ENCODE measurements at places on chromosomes 4 and X. TPM values are rescaled to one million over a fixed set of nuclear protein-coding genes. Genes with fewer than 3 reads are reported as not detected.

GRCh38 chrX:13365161-13365560 lies 45.3 kb upstream of the ATXN3L start:
- no peak overlapping the region for H3K27ac ChIP-seq
- no peaks in the 10 kb centered on the region for H3K27me3 ChIP-seq
- no peaks in the 10 kb centered on the region for H3K4me1 ChIP-seq
- DNase-seq, result no peak

- H3K27me3 ChIP-seq, result no peaks in the 10 kb centered on the region
- no peak overlapping the region for H3K4me3 ChIP-seq
- H3K36me3 ChIP-seq, result no peaks in the 10 kb centered on the region
- H3K4me1 ChIP-seq, result no peaks in the 10 kb centered on the region
Measured at GRCh38 chr4:40763228-40763716, 13.5 kb downstream of the NSUN7 start.

GRCh38 chr4:120877021-120877420 lies 45.5 kb downstream of the PRDM5 start:
- no peaks in the 10 kb centered on the region for H3K27me3 ChIP-seq
- no peak overlapping the region for H3K27ac ChIP-seq
- no peak overlapping the region for H3K4me3 ChIP-seq
- no peaks in the 10 kb centered on the region for H3K36me3 ChIP-seq
- H3K4me1 ChIP-seq, result no peaks in the 10 kb centered on the region

- H3K4me3 ChIP-seq, result no peak overlapping the region
- no peaks in the 10 kb centered on the region for H3K36me3 ChIP-seq
- no peaks in the 10 kb centered on the region for H3K4me1 ChIP-seq
- DNase-seq, result no peak
- no peaks in the 10 kb centered on the region for H3K27me3 ChIP-seq
Measured at GRCh38 chrX:44816367-44816766, 27.5 kb upstream of the DUSP21 start.

GRCh38 chr4:180710628-180711337 lies 1532.4 kb upstream of the TENM3 start:
- no peaks in the 10 kb centered on the region for H3K4me1 ChIP-seq
- H3K27ac ChIP-seq, result no peak overlapping the region
- no peak for DNase-seq
- H3K4me3 ChIP-seq, result no peak overlapping the region
- H3K36me3 ChIP-seq, result no peaks in the 10 kb centered on the region

DNA sequence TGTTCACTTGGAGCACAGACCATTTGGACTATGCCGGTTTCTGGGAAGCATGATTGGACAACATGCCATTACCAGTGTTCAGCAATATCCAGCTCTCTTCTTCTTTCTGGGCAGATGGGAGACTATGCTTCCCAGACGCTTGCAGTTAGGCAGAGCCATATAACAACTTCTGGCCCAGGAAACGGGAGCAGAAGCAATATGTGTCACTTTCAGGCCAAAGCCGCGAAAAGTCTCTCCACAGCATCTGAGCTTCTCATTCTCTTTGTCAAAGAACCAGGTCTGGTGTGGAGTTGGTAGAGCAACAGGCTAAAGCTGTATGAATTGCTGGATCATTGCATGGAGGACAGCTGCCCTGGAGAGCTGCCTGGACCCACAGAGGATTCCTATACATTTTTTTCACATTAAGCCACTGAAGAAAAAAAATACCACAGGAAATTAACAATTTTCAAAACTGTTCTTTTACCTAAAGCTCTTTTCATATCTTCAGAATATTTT lies 131.4 kb upstream of the FRG1 start:
- H3K36me3 ChIP-seq, result no peaks in the 10 kb centered on the region
- DNase-seq, result no peak
- H3K4me3 ChIP-seq, result no peak overlapping the region
- no peaks in the 10 kb centered on the region for H3K4me1 ChIP-seq

- no peak overlapping the region for H3K4me3 ChIP-seq
- H3K27me3 ChIP-seq, result no peaks in the 10 kb centered on the region
- DNase-seq, result no peak
Measured at GRCh38 chr4:87851953-87852352, 19.2 kb downstream of the MEPE start.

GRCh38 chr4:99723612-99724011 lies 66.0 kb upstream of the C4orf54 start:
- H3K27ac ChIP-seq, result peak overlapping the region; percentile 93
- H3K4me3 ChIP-seq, result peak overlapping the region; percentile 3
- peaks cover 56% of the 10 kb centered on the region for H3K4me1 ChIP-seq
- DNase-seq, result peak; percentile 68
- no peaks in the 10 kb centered on the region for H3K27me3 ChIP-seq

- H3K4me3 ChIP-seq, result no peak overlapping the region
- H3K36me3 ChIP-seq, result no peaks in the 10 kb centered on the region
- no peak overlapping the region for H3K27ac ChIP-seq
Measured at GRCh38 chr4:83177182-83177581, 62.7 kb upstream of the PLAC8 start.

- no peaks in the 10 kb centered on the region for H3K27me3 ChIP-seq
- H3K4me1 ChIP-seq, result peaks cover 8% of the 10 kb centered on the region
- H3K27ac ChIP-seq, result no peak overlapping the region
- DNase-seq, result no peak
- peaks cover 7% of the 10 kb centered on the region for H3K36me3 ChIP-seq
Measured at GRCh38 chrX:49921109-49921508, 1.3 kb upstream of the CLCN5 start.

GRCh38 chrX:5959286-5959685 lies 269.4 kb downstream of the NLGN4X start:
- DNase-seq, result no peak
- no peak overlapping the region for H3K27ac ChIP-seq
- no peaks in the 10 kb centered on the region for H3K4me1 ChIP-seq
- no peak overlapping the region for H3K4me3 ChIP-seq

DNA sequence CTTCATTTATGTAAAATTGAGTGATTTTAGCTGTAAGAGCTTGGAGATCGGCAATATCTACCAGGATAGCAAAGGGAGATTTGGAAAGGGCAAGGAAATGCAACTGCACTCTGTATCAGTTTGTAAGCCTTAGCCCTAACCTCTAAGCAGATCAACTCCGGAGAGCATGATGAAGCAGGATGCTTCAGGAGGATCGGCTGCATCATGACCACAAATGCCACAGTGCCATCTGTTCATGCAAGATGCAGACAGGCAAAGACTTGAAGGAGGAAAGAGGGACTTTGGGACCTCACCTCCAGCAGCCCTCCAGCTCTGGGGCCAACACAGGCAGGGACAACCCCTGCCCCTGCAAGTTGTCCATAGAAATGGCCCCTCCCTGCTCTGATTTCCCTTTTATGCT lies 377.6 kb upstream of the GATB start:
- no peaks in the 10 kb centered on the region for H3K4me1 ChIP-seq
- DNase-seq, result no peak
- H3K4me3 ChIP-seq, result no peak overlapping the region
- H3K27me3 ChIP-seq, result no peaks in the 10 kb centered on the region

GRCh38 chrX:136163689-136164088 lies 16.4 kb downstream of the FHL1 start:
- H3K36me3 ChIP-seq, result no peaks in the 10 kb centered on the region
- H3K27me3 ChIP-seq, result no peaks in the 10 kb centered on the region
- H3K4me3 ChIP-seq, result no peak overlapping the region
- DNase-seq, result no peak
- no peak overlapping the region for H3K27ac ChIP-seq

- peak overlapping the region; percentile 84 for H3K27ac ChIP-seq
- DNase-seq, result peak; percentile 97
- H3K4me1 ChIP-seq, result peaks cover 3% of the 10 kb centered on the region
- peak overlapping the region; percentile 81 for H3K4me3 ChIP-seq
- no peaks in the 10 kb centered on the region for H3K36me3 ChIP-seq
- H3K27me3 ChIP-seq, result no peaks in the 10 kb centered on the region
Measured at GRCh38 chrX:149938881-149939654, 777 bp upstream of the EOLA2 start.

- no peak overlapping the region for H3K27ac ChIP-seq
- no peak overlapping the region for H3K4me3 ChIP-seq
- H3K36me3 ChIP-seq, result no peaks in the 10 kb centered on the region
- no peaks in the 10 kb centered on the region for H3K27me3 ChIP-seq
- H3K4me1 ChIP-seq, result no peaks in the 10 kb centered on the region
- DNase-seq, result no peak
Measured at GRCh38 chr4:93384887-93385286, 443.7 kb upstream of the ATOH1 start.

DNA sequence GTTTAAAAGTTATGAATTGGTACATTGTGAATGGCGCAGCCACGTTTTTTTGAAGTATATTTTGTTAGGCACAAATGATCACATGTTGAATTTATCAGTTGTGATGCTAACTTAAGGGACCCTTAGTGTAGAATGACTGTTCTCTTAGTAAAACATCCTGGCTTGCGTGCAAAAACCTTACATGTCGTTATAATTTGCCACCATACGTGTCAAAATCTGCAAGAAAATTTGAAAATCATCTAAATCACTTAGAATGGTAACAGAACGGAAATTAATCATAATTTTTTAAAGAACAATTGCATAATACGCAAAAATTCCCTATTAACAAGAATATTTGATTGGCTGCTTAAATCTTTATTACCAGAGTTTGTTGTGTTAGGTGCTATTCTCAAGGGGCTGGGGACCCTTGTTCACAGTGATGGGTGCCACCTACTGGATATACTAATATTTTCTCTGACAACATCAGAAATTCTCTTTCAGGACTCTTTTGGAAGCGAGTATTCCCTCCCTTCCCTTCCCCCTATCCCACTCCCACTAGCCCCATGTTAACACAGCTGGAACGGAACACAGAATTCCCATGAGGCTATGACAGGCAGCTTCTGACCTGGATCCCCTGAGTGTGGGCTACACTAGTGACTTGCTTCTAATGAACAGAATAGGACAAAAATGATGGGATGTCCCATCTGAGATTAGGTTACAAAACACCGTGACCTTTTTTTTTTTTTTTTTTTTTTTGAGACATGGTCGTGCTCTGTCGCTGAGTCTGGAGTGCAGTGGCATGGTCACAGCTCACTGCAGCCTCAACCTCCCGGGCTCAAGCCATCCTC lies 71.8 kb downstream of the SUPT20HL2 start:
- no peaks in the 10 kb centered on the region for H3K4me1 ChIP-seq
- DNase-seq, result no peak
- no peak overlapping the region for H3K4me3 ChIP-seq
- no peaks in the 10 kb centered on the region for H3K36me3 ChIP-seq
- no peak overlapping the region for H3K27ac ChIP-seq
- H3K27me3 ChIP-seq, result no peaks in the 10 kb centered on the region

DNA sequence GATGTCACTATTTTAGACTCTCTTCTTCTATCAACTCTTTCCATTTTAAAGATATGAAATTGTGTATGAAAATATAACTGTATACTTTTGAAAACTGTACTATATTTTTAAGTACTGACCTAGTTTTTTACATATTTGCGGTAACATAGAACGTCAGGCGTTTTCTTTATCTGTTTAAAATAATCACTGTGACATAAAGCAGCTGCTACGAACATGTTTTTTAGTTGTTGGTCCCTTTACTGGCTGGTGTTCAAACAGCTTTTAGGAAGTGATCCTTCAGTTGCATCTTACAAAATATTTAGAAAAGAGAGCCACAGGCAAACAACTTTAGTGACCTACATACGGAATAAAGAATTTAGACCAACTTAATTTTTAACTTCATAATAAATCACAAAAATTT lies 73.1 kb downstream of the METTL14 start:
- H3K27me3 ChIP-seq, result no peaks in the 10 kb centered on the region
- no peaks in the 10 kb centered on the region for H3K36me3 ChIP-seq
- H3K4me3 ChIP-seq, result no peak overlapping the region
- peaks cover 20% of the 10 kb centered on the region for H3K4me1 ChIP-seq

DNA sequence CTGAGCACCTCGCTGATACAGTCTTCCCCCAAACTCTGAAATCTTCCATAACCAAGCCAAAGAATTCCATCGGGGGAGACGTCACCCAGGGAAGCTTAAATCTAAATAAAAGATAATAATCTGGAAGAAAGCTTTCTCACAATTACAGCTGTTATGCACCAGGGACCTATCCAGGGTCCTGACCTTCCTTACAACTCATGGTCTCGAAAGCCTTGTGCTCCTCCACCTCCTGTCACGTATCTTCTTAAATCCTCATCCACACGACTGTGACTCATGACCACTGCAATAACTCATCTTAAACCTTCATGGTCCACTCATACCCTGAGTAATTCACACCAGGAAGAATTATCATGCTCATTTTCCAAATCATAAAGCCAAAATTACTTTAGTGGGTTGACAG lies 166.8 kb upstream of the FRG1 start:
- DNase-seq, result no peak
- H3K36me3 ChIP-seq, result no peaks in the 10 kb centered on the region
- H3K27me3 ChIP-seq, result no peaks in the 10 kb centered on the region
- H3K4me3 ChIP-seq, result no peak overlapping the region
- H3K4me1 ChIP-seq, result no peaks in the 10 kb centered on the region

RTL9 gene
- total RNA-seq, result 0.07 TPM

TRIM60 gene
- total RNA-seq, result not detected

SMIM10 gene
- 1.9 TPM for total RNA-seq
